Activated naive CD8-positive, alpha-beta T cell treated with anti-CD3 and anti-CD28 coated beads, Interleukin-2, amount 10 ng/mL, durations not matched to agents 7 days and 5 days (primary cell): ENCODE measurements at places on chromosomes 11 and 22. TPM values are rescaled to one million over a fixed set of nuclear protein-coding genes. Genes with fewer than 3 reads are reported as not detected.

UBQLNL gene
- total RNA-seq: 0.60 TPM

- H3K27me3 ChIP-seq: peaks cover 2% of the 10 kb centered on the region
- no peaks in the 10 kb centered on the region for H3K4me1 ChIP-seq
- no peaks in the 10 kb centered on the region for H3K36me3 ChIP-seq
- DNase-seq: no peak
- no peak overlapping the region for H3K4me3 ChIP-seq
Measured at GRCh38 chr11:120746836-120747609, 235.5 kb downstream of the GRIK4 start.

DNA sequence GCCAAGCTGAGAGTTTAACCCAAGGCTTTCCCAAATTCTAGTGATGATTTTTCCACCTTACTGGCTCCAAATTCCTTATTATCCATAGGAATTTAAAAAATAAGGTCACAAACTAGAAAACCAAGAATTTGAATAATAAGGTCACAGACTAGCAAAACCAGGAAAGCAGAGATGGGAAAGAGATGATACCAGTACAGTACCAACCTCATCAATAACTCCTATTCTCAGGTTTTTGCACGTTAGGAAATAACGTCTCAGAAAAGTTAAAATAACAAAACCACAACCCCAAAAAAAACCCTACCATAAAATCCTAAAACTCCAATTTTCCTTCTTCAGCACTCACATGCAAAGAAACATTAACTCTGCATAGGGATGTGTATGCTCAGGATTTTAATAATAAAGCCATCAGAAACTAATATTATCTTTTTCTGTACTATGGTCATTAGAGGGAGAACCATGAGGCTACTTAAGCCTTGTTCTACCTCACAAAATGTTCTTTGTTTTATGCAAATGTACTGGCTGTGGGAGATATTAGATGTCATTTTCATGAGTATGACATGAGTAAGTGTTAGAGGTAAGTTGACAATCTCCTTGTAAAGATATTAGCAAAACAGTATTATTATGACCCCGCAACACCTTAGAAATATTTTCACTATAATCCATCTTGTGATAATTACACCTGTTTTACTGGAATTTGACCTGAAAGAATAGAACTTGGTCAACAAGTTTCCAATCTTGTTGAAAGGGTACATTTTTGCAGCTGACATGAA is 16.1 kb upstream of the EED start:
- peaks cover 6% of the 10 kb centered on the region for H3K36me3 ChIP-seq
- DNase-seq: no peak
- H3K4me3 ChIP-seq: no peak overlapping the region
- H3K27me3 ChIP-seq: peaks cover 5% of the 10 kb centered on the region
- H3K4me1 ChIP-seq: peaks cover 14% of the 10 kb centered on the region

- no peak for DNase-seq
- H3K4me1 ChIP-seq: peaks cover 11% of the 10 kb centered on the region
- H3K27ac ChIP-seq: peak overlapping the region; percentile 89
- no peaks in the 10 kb centered on the region for H3K27me3 ChIP-seq
- H3K36me3 ChIP-seq: peaks cover 9% of the 10 kb centered on the region
Measured at GRCh38 chr22:29604076-29604360, 585 bp downstream of the NF2 start.

- no peak for DNase-seq
- H3K36me3 ChIP-seq: peaks cover 56% of the 10 kb centered on the region
- H3K4me1 ChIP-seq: peaks cover 6% of the 10 kb centered on the region
- H3K27ac ChIP-seq: no peak overlapping the region
- H3K27me3 ChIP-seq: no peaks in the 10 kb centered on the region
- H3K4me3 ChIP-seq: no peak overlapping the region
Measured at GRCh38 chr11:68927280-68928135, 23.8 kb downstream of the IGHMBP2 start.

CALCA gene
- total RNA-seq: not detected

- H3K4me3 ChIP-seq: no peak overlapping the region
- DNase-seq: no peak
- H3K27ac ChIP-seq: no peak overlapping the region
- no peaks in the 10 kb centered on the region for H3K4me1 ChIP-seq
- H3K27me3 ChIP-seq: no peaks in the 10 kb centered on the region
- H3K36me3 ChIP-seq: peaks cover 20% of the 10 kb centered on the region
Measured at GRCh38 chr11:75013051-75013450, 24.3 kb downstream of the NEU3 start.

GRCh38 chr11:134846328-134847082 is 434.5 kb upstream of the B3GAT1 start:
- DNase-seq: no peak
- no peak overlapping the region for H3K4me3 ChIP-seq
- no peaks in the 10 kb centered on the region for H3K36me3 ChIP-seq

SOX10 gene
- not detected for total RNA-seq

DNA sequence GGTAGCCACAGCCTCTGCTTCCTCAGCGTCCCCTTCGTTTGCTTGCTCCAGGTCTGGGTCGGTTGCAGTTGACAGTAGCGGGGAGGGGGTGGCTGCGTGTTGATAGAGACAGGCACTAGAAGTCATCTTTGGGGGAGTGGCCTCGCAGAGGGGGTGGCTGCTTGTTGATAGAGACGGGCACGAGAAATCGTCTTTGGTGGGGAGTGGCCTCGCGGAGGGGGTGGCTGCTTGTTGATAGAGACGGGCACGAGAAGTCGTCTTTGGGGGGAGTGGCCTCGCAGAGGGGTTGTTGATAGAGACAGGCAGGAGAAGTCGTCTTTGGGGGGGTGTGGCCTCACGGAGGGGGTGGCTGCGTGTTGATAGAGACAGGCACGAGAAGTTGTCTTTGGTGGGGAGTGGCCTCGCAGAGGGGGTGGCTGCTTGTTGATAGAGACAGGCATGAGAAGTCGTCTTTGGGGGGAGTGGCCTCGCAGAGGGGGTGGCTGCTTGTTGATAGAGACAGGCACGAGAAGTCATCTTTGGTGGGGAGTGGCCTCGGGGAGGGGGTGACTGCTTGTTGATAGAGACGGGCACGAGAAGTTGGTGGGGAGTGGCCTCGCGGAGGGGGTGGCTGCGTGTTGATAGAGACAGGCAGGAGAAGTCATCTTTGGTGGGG is 328.3 kb downstream of the TBC1D22A start:
- H3K27me3 ChIP-seq: no peaks in the 10 kb centered on the region
- H3K36me3 ChIP-seq: peaks cover 20% of the 10 kb centered on the region
- peaks cover 14% of the 10 kb centered on the region for H3K4me1 ChIP-seq

FXYD2 gene
- total RNA-seq: 28.0 TPM

DNA sequence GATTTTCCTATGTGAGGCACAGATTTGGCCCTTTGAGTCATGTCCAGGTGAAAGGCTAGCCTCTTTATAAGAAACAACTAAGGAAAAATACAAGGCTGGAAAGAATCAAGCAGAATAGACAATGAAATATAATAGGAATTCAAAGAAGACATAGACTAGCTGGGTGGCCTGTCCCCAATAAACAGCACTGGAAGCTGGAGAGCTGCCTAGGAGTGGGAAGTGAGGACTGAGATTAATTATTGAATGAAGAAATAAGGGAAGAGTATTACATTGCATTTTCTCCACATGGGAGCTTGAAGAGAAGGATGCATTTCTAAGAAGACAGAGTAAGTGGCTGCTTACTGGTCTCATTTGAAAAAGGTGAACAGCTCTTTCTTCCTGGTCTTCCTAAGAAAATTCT is 100.0 kb downstream of the CCDC34 start:
- H3K36me3 ChIP-seq: no peaks in the 10 kb centered on the region
- no peak overlapping the region for H3K4me3 ChIP-seq
- DNase-seq: no peak
- H3K4me1 ChIP-seq: no peaks in the 10 kb centered on the region
- no peaks in the 10 kb centered on the region for H3K27me3 ChIP-seq
- no peak overlapping the region for H3K27ac ChIP-seq

- no peak for DNase-seq
- peak overlapping the region; percentile 96 for H3K27ac ChIP-seq
- peak overlapping the region; percentile 99 for H3K4me3 ChIP-seq
- no peaks in the 10 kb centered on the region for H3K27me3 ChIP-seq
- H3K4me1 ChIP-seq: peaks cover 25% of the 10 kb centered on the region
Measured at GRCh38 chr22:50581950-50582492, 628 bp downstream of the CHKB start.

SMTNL1 gene
- total RNA-seq: not detected

GRCh38 chr11:105968021-105968697 is 53.9 kb downstream of the MSANTD4 start:
- H3K36me3 ChIP-seq: no peaks in the 10 kb centered on the region
- H3K27me3 ChIP-seq: peaks cover 2% of the 10 kb centered on the region
- no peaks in the 10 kb centered on the region for H3K4me1 ChIP-seq
- no peak overlapping the region for H3K4me3 ChIP-seq

DNA sequence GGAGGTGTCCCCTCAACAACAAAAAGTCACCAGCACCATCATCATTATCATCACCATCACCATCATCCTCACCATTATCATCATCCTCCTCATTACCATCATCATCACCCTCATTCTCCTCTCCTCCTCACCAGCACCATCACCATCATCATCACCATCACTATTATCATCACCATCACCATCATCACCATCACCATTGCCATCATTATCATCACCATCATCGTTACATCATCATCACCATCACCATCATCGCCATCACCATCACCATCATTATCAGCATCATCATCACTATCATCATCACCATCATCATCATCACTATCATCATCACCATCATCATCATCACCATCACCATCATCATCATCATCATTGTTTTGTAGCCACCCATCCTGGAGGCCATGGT is 212.6 kb downstream of the MN1 start:
- DNase-seq: no peak
- H3K36me3 ChIP-seq: no peaks in the 10 kb centered on the region
- H3K4me1 ChIP-seq: peaks cover 2% of the 10 kb centered on the region
- H3K4me3 ChIP-seq: no peak overlapping the region

DNA sequence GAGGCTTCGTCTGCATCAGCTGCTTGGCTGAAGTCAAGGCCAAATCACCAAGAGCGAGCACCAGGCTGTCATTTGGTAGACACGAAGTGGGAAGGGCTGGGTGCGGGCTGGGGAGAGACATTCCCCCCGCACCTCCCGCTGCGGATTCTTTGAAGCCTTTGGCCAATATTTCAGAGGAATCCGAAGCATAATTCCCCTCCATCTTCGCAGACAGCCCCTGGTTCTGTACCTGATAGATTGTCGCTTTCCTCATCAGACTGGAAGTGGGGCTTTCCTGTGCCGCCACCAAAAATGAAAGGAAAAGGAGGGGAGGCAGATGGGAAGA is 15.3 kb downstream of the BLID start:
- peak overlapping the region; percentile 56 for H3K4me3 ChIP-seq
- DNase-seq: no peak
- H3K4me1 ChIP-seq: peaks cover 7% of the 10 kb centered on the region
- no peaks in the 10 kb centered on the region for H3K36me3 ChIP-seq
- H3K27me3 ChIP-seq: peaks cover 14% of the 10 kb centered on the region

GRCh38 chr11:117192401-117192875 is 6.7 kb upstream of the TAGLN start:
- no peak overlapping the region for H3K27ac ChIP-seq
- no peaks in the 10 kb centered on the region for H3K27me3 ChIP-seq
- peaks cover 4% of the 10 kb centered on the region for H3K36me3 ChIP-seq
- H3K4me3 ChIP-seq: no peak overlapping the region
- DNase-seq: no peak

TMEM191B gene
- 4.4 TPM for total RNA-seq

- peak overlapping the region; percentile 89 for H3K27ac ChIP-seq
- H3K36me3 ChIP-seq: peaks cover 15% of the 10 kb centered on the region
- peak overlapping the region; percentile 88 for H3K4me3 ChIP-seq
- H3K4me1 ChIP-seq: peaks cover 34% of the 10 kb centered on the region
Measured at GRCh38 chr22:46738647-46739093, 618 bp upstream of the CERK start.

- H3K4me1 ChIP-seq: peaks cover 15% of the 10 kb centered on the region
- peak overlapping the region; percentile 61 for H3K27ac ChIP-seq
- no peaks in the 10 kb centered on the region for H3K36me3 ChIP-seq
- peaks cover 5% of the 10 kb centered on the region for H3K27me3 ChIP-seq
Measured at GRCh38 chr11:34234086-34234740, 123.6 kb downstream of the ABTB2 start.

GRCh38 chr22:20087319-20088262 is 7.5 kb downstream of the DGCR8 start:
- peak overlapping the region; percentile 35 for H3K27ac ChIP-seq
- no peak overlapping the region for H3K4me3 ChIP-seq
- H3K4me1 ChIP-seq: peaks cover 39% of the 10 kb centered on the region
- H3K36me3 ChIP-seq: peaks cover 32% of the 10 kb centered on the region

DNA sequence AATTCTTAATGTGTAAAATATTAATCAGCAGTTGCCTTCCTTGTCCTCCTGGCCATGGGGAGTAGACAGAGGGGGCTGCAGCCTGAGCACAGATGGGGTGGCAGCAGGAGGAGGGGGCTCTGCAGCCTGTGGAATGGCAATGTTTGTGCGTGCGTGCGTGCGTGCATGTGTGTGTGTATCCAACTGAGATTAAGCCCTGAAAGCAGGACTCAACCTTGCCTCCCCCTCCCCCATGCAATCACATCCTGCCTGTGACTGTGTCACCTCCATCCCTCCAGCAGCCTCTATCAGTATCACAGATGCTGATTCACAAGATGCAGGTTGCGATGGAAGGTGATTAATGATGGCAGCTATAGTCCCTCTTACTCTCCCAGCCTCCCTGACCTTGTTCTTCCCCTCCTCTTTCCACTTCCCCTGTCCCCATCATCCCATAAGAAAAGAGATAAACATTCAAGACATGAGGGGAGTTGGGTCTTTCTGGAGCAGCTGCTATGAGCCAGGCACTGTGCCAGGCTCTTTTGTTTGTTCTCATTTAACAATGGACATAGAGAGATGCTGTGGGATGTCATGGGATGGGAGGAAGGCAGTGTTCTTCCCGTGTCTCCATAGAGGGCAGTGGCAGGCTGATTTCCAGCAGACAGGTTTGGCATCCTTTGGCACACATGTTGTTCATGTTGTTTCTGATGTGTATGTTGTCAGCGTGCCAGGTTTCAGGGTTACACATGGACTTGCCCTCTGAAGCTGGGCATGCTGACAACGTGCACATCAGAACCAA is 43.8 kb upstream of the NECTIN1 start:
- H3K27me3 ChIP-seq: peaks cover 2% of the 10 kb centered on the region
- H3K4me1 ChIP-seq: no peaks in the 10 kb centered on the region
- no peak for DNase-seq

DNA sequence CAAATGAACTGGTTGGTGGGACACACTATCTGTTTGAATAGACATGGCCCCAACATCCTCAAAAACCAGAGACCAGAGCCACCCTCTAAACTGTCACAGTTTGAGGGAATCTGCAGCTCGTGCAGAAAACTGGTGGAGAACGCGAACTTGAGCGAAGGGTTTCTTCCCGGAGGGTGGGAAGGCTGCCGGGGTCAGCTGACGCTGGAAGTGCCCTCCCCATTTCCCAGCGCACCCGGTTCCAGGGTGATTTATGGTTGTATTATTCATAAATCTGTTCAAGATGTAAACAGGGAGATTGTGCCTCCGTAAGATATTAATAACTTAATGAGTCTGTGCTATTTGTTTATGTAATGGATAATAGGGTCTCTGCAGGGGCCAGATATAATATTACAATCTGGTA is 1396.7 kb downstream of the BRD1 start:
- no peak for DNase-seq
- H3K27me3 ChIP-seq: no peaks in the 10 kb centered on the region
- H3K27ac ChIP-seq: no peak overlapping the region
- H3K36me3 ChIP-seq: no peaks in the 10 kb centered on the region

- no peaks in the 10 kb centered on the region for H3K27me3 ChIP-seq
- no peak for DNase-seq
- peaks cover 3% of the 10 kb centered on the region for H3K4me1 ChIP-seq
- peaks cover 18% of the 10 kb centered on the region for H3K36me3 ChIP-seq
- no peak overlapping the region for H3K4me3 ChIP-seq
Measured at GRCh38 chr11:70290361-70291065, 20.0 kb downstream of the PPFIA1 start.
